ENCODE measurements at places on chromosomes 1 and 21. TPM values are rescaled to one million over a fixed set of nuclear protein-coding genes. Genes with fewer than 3 reads are reported as not detected.

The LAPTM5 gene
- 653 TPM for total RNA-seq

DNA sequence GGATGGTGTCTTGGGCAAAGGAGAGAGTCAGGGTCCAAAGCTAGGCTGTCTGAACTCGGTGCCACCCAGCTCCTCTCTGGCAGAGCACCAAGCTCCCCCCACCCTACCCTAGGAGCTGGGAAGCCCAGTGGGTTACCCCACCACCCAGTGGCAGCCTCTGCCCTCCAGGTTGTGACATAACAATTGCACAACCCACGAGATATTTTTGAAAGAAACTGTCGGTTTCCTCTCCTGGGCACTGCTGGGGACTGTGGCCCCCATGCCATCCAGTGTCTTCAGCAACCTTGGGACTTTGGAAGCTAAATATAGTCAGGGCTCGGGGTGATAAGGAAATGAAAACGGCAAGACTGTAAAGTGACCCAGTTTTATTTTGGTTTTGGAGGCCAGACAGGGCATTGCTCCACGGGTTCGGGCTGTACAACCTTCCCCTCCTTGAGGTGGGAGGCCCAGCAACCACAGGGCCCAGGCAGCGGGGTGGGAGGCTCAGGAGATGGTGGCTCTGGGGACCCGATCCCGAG is 1.4 kb downstream of the CITED4 start:
- DNase-seq = no peak

GRCh38 chr1:83905315-83905907 is 93.5 kb downstream of the TTLL7 start:
- no peak for DNase-seq

The NLRP3 gene
- 4.1 TPM for total RNA-seq

- DNase-seq = no peak
These were observed 109.3 kb downstream of the PRKAB2 start for GRCh38 chr1:147062956-147063355.

DNA sequence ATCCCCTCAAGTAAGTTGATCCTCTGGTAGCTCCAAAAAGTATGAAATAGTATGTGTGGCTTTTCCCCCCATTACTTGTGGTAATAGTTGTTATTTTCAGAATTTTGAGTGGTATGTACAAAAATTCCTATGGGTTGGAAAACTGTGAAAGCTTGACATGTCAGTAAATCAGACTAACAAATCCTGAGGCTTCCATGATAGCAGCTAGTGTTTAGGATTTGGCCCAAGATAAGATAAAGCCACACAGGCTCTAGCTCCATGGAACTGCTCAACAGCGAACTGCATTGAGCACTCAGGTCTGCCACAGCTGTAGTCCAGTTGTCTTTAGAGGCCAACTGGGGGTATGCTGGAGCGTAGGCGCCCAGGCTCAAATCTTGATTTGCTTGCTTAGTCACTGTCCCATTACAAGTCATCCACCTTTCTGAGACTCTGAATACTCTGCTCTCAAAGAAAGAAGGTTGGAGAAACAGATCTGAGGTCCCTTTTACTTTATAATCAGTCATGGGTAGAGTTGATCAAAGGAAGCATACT is 28.7 kb downstream of the ATP1A1 start:
- DNase-seq = no peak

The PGLYRP4 gene
- not detected for total RNA-seq

- DNase-seq = peak; percentile 16
These were observed 38.8 kb downstream of the VPS45 start for GRCh38 chr1:150106341-150106740.

The RXFP4 gene
- total RNA-seq = not detected

DNA sequence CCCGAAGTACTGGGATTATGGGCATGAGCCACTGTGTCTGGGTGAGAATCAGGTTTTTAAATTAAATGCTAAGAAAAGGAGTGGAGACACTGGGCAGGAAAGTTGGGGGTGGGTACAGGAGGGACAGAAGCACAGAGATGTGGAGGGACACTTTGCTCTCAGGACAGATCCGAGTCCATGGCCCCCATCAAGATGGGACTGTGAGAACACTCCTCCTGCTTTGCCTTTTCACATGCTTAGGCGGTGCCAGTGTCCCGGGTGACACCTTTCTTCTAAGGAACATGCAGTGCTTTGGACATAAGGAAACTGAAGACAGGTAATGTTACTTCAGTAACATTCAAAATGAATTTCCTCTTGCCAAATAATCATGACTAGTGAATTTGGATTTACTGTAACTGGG is 16.7 kb downstream of the SLC25A33 start:
- DNase-seq = no peak

GRCh38 chr1:100445565-100445964 is 92.4 kb upstream of the GPR88 start:
- no peak for DNase-seq

GRCh38 chr1:54400329-54400728 is 5.9 kb downstream of the SSBP3 start:
- no peak for DNase-seq

The TNFRSF9 gene
- 3.8 TPM for total RNA-seq

DNA sequence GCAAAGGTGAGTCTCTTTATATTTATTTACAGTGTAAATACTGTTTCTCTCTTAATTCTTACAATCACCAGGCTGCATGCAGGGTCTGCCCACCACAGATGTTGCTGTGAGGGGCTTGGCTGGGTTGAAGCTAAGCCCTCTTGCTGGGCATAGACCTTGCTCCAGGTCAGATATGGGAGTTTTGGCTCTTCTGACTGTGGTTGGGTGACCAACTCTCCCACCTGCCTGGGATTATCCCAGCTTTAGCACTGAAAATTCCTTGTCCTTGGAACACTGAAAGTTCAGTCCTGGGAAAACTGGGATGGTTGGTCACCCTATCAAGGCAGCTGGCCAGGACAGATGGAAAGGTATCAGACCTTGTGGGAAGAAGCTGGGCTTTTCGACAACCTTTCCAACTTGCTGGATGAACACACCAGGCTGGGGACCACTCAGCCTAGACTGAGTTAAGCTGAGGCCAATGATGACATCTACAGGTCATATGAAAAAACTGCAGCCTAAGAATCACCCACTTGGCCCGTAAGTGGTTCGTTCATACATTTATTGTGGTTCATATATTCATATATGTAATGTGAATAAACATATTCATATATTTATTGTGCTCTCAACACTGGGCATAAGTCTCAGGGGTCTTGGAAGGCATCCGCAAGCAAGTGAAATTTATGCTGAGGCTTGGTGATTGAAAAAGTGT is 26.6 kb upstream of the HPDL start:
- no peak for DNase-seq

- no peak for DNase-seq
These were observed 124.6 kb upstream of the ZNF648 start for GRCh38 chr1:182185842-182186756.

The AGO4 gene
- 5.4 TPM for total RNA-seq

GRCh38 chr21:45989355-45990048 is 7.9 kb downstream of the COL6A1 start:
- no peak for DNase-seq

The DISP3 gene
- total RNA-seq = 0.28 TPM

DNA sequence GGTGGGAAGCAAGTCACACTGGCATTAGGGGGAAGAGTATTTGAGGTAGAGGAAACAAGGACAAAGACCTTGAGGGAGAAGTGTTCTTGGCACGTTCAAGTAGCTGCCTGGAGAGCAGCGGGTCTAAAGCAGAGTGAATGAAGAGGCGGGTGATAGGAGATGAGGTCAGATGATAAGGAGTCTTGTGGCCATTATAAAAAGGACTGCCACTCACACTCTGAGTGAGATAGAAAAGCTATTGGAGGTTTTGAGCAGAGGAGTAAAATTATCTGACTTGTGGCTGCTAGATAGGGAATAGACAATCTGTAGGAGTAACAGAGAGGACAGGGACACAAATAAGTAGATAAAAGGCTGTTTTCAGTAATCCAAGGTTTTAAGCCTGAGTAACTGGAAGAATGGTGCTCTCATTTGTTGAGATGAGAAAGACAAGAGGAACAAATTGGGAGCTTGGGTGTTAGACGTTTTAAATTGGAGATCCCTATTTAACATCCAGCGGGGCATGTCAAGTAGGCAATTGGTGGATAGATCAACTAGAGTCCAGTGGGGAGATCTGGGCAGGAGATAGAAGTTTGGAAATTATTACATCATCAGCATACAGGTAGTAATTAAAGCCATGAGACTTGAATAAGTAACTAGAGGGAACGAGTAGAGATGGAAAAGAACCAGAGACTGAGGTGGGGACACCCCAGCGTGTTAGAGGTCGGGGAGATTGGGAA is 43.7 kb downstream of the HENMT1 start:
- no peak for DNase-seq

DNA sequence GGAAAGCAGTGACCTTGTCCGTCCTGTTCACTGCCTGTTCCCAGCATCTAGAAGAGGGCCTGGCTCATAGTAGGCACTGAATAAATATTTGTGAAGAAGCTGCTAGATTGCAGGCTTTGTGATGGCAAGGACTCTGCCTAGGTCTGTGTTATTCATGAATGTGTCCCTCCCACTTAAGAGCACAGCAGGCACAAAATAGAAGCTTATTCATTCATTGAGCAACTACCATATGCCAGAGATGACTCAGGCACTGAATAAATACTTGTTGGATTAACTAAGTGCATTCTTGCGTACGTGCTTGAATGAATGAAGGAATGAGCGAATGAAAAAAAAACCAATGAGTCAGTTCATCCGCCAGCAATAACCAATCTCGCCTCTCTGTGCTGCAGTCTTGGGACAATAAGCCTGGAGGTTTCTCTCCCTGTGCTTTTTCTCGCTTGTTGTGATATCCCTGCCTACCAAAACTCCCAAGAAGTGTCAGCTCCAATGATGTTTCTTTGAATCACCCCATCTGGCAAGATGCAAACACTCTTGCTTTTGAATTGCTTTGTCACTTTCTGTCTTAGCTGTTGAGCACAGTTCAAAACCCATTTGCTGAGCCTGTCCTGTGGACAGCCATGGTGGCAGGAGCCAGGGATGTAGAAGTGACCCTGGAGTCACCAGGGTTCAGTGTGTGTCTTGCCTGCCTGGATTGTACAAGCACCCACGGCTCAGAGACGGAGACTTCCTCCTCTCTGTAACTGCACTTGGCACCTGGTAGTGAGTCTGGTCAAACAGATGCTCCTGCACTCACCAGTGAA is 143.9 kb downstream of the KAZN start:
- DNase-seq = no peak

GRCh38 chr1:111228748-111229126 is 1.2 kb downstream of the CHI3L2 start:
- DNase-seq = no peak

The HFM1 gene
- total RNA-seq = not detected

GRCh38 chr1:6447818-6448748 is 17.9 kb downstream of the TNFRSF25 start:
- peak; percentile 69 for DNase-seq

- no peak for DNase-seq
These were observed 20.6 kb downstream of the SLX9 start for GRCh38 chr21:44960141-44961092.

The AMY1A gene
- not detected for total RNA-seq

DNA sequence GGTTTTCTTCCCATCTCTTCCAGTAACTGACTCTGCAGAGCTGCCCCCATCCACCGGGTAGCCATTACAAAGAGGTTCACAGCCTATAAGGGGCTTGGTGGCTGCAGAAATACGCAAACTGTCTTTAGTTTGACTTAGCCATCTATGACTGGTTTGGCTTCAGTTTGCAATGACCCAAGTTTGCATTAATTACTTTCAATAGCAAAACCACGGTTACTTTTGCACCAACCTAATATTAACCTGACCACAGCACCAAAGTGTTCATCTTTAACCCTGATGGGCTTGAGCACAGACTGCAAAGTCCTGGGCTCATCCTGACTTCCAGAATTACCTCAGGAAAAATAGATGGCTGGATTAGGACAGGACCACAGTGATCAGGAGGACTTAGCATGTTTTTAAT is 2.2 kb upstream of the HAO2 start:
- DNase-seq = no peak

DNA sequence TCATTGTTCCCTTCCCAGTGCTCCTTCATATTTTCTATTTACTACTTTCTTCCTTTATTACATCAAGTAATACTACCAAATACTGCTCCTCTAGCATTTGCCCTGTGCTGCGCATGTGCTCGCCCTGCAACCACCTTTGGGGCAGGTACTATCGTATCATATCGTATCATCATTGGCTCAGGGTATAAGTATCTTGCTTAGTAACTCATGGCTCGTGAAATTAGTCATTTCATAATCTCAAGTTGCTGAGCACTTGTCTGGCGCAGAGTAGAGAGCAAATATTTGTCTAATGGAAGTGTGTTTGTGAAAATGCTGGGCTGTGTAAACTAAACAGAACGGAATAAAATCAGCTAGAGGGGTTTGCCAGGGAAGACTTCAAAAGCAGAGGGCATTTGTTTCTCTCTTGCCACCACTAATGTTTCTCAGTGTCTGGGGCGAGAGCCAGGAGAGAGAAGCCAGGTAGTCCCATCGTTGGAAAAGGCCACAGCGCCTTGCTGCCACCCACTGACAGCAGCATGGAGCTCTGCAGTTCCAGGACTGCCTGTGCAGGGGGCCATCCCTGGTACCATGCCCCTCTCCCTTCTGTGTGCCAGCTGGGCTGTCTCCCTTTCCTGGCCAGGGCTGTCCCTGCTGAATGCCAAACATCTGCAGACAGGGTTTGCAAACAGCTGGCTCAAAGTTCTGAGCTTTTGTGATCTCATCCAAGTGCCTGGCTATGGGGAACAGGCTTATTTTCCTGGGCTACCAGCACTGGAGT is 20.0 kb upstream of the CPT2 start:
- no peak for DNase-seq

- DNase-seq = no peak
These were observed 1684.4 kb upstream of the B3GALT2 start for GRCh38 chr1:194870860-194871259.

The TNFSF4 gene
- 0.36 TPM for total RNA-seq

The RGS8 gene
- total RNA-seq = not detected

DNA sequence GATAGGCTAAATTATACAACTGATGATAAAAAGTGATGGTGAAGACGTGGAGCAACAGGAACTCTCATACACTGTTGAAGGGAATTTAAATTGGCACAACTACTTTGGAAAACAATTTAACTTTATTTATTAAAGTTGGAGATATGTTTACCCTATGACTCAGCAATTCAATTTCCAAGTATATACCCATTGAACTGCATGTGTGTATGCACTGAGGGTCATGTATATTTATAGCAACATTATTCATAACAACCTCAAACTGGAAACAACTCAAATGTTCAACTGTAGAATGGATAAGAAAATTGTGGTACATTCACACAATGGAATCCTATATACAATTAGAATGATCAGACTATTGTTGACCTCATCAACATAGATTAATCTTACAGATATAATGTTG is 16.5 kb upstream of the BCAS2 start:
- DNase-seq = no peak

GRCh38 chr1:183477986-183478781 is 5.9 kb downstream of the SMG7 start:
- DNase-seq = no peak

The PTPN14 gene
- total RNA-seq = not detected

- DNase-seq = no peak
These were observed 8.0 kb upstream of the ELAPOR1 start for GRCh38 chr1:109105881-109106280.

DNA sequence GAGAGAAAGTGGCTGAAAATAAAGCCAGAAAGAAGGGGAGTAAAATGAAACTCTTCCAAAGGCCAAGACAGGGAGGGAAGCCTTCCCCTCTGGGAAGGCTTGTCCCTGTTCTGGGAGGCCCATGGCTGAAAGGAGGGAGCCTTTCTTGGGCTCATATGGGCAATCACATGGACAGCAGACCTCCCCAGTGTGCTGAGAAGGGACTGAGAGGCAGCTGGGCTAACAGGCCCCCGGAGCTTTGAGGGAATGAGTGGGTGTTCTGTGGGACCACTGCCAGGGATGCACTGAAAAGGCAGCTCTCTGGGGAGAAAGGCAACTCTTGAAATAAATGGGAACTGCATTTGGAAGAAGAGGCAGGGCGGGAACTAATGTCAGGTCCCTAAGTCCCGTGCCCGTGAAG is 39.1 kb downstream of the KANK4 start:
- no peak for DNase-seq

- DNase-seq = no peak
These were observed 5.2 kb upstream of the PIGR start for GRCh38 chr1:206951318-206952100.

Data from CD8-positive, alpha-beta T cell (primary cell).